ENCODE measurements at places on chromosomes 1 and 21.

DNA sequence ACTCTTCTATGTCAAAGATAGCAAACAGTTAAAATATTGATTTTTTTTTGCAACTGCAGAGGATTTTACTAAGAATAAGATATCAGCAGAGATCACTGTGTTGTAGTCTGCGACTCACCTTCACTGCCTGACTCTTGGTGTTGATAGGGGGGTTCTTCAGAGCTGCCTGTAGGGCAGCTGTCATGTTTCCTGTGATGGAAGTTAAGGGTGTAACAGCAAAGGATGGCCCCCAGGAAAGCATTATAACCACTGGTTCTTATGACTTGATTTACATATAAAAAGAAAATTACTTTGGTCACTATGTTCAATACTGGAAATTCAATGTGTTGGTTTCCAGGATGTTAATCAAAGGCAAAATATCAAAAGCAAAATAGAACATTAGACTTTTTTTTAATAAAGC lies 2.6 kb downstream of the ARPC5 start:
- no peak for DNase-seq

DNA sequence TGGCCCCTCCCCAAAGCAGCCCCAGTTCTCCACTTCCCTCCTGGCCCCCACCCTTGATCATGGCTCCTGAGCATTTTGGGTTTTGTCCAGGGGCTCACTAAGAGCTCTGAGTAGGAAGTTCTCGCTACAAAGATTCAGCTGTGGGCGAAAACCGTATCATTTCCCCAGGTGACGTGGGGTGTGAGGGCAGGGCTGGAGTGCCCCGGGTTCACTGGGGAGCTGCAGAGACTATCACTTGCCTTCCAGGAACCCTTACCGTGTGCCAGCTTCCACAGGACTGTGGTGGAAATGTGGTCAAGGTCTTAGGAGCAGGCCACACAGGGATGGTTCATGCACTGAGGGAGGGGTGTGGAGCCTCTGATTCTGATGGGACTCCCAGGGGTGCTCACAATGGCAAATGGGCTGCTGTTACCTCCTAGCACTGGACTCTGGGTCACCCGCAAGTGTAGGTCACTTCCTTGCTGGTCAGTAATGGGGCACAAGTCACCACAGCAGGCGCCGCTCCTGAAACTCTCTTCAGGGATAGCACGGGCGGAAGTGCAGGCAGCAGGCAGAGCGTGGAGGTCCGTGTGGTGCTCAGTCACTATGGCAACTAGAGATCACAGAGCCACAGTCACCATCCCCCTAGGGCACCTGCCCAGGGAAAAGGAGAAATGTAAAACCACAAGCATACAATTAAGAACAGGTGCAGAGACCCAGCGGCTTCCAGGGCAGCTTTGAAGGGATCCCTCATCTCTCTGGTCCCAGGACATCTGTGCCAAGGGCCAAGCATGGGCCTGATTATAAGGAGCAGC lies 35.4 kb downstream of the RSPH1 start:
- DNase-seq = no peak

- DNase-seq = no peak
These were observed 125.2 kb upstream of the SYT6 start for GRCh38 chr1:114278911-114279310.

GRCh38 chr1:14486401-14487201 lies 111.9 kb upstream of the KAZN start:
- DNase-seq = no peak

- no peak for DNase-seq
These were observed 11.5 kb upstream of the TMEM51 start for GRCh38 chr1:15141935-15142539.

DNA sequence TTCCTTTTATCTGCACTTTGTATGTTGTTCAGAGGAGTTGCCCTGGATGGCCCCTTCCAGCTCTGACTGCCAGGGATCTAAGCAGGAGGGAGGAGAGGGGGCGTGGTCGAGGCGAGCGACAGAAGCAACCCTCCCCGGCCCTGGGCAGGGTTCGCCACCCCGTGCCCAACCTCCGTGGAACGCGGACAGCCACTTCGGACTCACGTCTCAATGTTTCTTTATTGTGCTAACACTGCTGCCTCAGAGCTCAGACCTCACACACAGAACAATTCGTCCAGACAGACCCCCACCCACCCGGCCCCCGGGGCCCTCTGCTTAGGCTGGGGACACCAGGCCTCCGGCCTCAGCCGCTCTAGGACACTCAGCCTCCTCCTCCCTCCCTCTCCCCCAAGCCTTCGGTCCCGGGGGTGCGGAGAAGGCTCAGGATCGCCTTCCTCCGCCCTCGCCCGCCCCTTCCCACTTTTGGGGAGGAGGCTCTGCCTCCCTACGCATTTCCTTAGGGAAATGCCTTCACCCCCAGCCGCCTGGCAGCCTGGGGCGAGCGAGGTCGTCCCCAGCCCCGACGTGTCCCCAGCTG lies 8.3 kb downstream of the VSIG8 start:
- DNase-seq = peak; percentile 6

GRCh38 chr1:228807904-228808605 lies 72.8 kb downstream of the RHOU start:
- DNase-seq = no peak

- no peak for DNase-seq
These were observed at the start of gene GBP2 for GRCh38 chr1:89125913-89126580. TSS of gene GBP2 (minus strand) at chr1:89126114. CDS start at chr1:89121966, 4,148 bp downstream.

DNA sequence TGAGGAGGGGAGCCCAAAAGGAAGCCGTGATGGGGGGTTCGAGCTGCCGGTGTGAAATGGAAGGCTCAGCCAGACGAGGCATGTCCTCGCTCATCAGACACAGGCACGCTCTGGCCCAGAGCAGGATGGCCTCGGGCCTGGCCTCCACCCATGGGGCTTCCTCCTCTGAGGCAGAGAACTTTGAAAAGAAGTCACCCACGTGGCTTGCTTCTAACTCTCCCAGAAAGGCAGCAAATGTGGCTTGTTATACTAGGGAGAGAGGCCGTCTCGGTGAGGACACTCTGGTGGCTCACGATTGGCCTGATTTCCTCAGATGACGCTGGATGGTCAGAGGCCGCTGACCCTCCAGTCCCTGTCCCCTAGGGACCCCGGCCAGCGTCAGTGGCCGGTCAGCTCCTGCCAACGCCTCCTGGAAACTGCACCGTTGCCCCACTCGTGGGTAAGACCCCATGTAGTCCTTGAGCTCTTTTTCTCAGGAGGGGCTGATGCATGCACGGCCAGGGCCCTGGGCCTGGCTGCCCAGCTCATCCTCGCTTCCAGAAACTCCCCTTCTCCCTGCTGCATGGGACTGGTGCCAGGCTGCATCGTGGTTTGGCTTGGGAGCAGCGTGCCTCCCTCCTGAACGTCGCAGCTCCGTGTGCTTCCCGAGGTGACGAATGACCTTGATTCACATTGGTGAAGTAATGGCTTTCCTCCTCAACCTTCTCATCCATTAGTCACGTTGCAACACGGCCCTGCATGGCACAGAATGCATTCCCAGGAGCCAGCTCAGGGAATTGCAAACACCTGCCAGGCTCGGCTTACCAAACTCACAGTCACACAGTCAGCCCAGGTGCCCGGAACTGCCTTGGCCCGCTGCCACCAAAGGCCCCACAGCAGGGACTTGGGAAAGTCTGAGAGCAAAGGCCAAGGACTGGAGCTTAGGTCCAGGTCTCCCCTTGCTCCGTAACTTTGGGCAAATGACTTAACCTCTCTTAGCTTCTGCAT lies 58.8 kb downstream of the TOMM20 start:
- no peak for DNase-seq

- DNase-seq = no peak
These were observed 104.9 kb downstream of the PLPPR4 start for GRCh38 chr1:99369154-99369553.

DNA sequence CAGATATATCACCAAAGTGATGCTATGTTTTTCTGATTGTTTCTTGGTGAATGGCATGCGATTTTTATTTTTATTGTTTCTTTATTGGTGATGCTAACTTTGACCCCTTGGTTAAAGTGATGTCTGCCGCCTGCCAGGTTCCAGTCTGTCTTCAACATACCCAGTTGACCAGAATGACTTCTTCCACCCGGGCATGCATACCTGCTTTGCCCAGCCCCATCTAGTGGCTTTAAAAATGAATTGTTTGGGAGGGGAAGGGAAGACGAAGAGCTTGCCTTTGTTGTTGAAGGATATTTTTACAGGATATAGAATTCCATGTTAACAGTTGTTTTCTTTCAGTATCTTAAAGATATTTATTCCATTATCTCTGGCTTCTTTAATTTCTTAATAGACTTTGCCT lies 65.1 kb downstream of the ATG4C start:
- no peak for DNase-seq

DNA sequence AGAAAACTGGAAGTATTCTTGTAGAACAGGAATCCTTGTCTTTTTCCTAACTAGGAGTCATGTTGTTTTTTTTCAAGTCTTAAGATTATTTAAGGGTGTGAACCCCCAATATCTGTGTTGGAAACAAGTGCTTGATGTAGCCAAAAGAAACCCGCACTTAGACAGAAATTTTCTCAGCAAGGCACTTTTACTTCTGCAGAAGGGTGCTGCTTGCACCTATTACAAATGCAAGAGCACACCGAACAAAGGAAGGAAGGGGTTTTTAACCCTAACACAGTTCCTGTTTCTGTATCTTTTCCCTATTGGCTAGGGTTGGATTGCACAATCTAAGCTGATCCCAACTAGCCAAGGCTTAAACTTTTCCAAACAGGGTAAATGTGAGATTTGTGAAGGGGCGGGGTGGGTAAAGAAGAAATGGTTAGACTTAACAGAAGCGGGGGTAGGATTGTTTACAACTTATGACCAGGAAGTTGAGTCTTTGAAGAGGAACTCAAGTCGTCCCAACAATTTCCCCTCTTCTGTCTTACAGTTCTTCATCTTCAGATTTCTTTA lies 75.1 kb downstream of the ZFYVE9 start:
- no peak for DNase-seq

DNA sequence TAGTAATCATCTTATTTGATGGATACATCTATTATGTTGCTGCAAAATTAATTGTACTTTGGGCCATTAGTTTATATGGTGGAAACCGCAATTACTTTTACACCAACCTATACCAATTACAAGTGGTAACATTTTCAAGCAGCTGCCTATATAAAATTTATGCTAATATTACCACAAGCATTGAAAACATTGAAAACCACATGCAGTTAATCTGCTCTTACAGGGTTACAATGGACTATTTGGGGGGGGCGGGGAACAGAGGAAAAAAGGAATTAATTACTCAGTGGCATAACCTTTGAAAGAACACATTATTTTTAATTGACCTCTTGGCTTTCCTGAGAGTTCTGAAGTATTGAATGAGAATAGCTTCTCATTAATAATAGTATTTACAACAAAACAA lies 1793.2 kb downstream of the NCAM2 start:
- no peak for DNase-seq

DNA sequence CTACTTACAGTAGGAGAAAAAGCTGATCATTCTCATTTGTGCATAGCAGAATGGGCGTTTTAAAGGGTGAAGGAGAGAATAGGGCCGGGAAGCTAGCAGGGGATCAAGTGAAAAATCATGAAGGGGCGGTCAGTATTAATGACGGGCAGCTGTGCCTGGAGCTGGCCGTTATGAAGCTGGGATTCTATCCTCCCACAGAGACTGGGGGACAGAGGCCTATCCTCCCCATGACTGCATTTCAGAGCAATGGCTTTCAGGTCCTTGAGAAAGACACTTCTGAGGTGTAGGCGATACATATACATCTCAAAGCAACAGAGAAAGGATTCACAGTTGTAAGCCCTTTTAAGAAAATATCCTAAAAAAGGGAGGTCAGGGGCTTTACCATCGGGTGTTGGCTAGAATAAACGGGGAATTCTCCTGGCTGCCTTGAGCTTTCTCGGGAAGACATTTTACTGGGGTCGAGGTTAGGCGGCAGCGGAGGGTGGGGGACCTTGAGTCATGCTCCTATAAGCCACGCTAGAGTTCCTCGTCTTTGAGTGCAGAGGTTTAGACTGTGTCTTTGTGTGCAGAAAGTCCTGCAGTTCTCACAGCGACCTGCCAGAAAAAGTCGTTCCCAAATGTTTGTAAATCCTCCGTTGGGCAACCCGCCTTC lies 559 bp upstream of the MTARC2 start:
- DNase-seq = no peak

GRCh38 chr1:31936278-31936980 lies 1.7 kb downstream of the PTP4A2 start:
- no peak for DNase-seq

GRCh38 chr1:217029281-217030157 lies 306.3 kb upstream of the ESRRG start:
- no peak for DNase-seq

- peak; percentile 5 for DNase-seq
These were observed at the start of gene TTLL7 for GRCh38 chr1:83998498-83999315. TSS of gene TTLL7 (minus strand) at chr1:83999132. CDS start at chr1:83952211, 46,921 bp downstream.

DNA sequence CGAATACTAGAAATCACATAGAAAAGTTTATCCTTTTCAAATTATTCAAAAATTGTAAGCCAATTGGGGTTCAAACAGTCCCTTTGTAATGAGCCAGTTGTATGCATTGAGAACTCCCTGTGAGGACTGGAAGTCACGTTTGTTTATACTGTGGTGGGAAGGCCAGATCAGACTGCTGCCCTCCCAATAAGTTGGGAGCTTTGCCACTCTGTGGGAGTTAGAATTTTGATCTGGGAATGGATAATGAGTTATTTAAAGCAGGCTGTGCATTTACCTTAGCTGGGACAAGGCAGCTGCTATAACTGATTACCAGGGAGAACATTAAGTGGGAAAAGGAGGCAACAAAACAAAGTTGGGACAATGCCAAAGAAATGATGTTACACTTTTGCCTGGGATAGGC lies 178.8 kb downstream of the SDCCAG8 start:
- DNase-seq = no peak

GRCh38 chr1:43199093-43199726 lies 27.1 kb downstream of the CFAP57 start:
- DNase-seq = no peak

DNA sequence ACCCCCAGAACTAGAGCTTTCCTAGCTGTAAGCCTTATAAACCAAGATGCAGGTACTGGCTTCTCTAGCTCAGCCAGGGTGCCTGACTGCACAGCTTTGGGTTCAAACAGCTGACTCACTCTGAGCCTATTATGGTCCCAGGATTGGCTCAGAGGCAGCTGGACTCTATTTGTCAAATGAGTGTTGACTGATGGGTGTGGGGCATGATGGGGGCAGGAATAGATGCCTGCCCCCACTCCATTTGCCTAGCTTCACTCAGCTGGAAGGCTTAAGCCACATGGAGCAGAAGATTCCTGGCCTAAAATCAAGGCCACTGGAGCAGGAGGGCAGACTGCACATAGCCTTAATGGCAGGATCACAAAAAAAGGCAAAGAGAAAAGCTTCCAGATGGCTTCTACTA lies 90.5 kb downstream of the PIK3R3 start:
- no peak for DNase-seq

DNA sequence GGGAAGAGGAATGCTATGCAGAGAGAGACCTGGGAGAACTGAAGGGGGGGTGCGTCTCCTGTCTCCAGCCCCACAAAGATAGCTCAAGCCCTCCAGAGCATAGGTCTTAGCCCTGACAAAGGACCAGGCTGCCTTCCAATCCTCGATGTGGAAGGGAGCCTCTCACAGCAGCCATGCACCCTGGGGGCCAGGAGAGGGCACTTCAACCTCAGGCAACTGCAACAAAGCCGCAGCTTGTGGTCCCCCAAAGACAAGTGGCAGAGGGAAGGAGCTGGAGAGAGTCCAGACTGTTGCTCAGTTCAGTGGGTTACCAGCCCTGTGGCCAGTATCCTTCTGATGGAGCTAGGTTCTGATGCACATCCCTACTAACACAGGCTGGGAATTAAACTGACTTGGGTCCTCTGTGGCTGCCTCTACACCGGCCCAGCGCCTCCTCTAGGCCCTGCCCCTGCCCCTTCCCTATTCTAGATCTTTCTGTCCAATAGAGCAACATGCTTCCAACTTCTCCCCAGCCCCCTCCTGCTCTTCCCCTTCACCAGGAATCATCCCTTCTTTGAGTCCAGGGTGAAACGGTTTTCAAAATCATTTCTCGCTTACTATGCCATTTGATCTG lies 100.7 kb upstream of the SPATA6 start:
- DNase-seq = no peak

GRCh38 chr21:16323596-16323995 lies 593.8 kb downstream of the USP25 start:
- no peak for DNase-seq
